Neural progenitor cell (in vitro differentiated cells): ENCODE measurements at places on chromosomes 11 and 22. TPM values are rescaled to one million over a fixed set of nuclear protein-coding genes. Genes with fewer than 3 reads are reported as not detected.

Gene MMP13
- total RNA-seq, result not detected in 2 replicates

Gene CD248
- 0.62 and 0.99 TPM in 2 replicates for total RNA-seq

Gene BIK
- total RNA-seq, result 1.6 and 2.2 TPM in 2 replicates

Gene FJX1
- total RNA-seq, result 53.3 and 155 TPM in 2 replicates

Gene PGA3
- 0.28 TPM in 1 of 2 replicates, not detected in the other for total RNA-seq

Gene NXPE1
- total RNA-seq, result not detected in 2 replicates

Gene OR51B2
- total RNA-seq, result 0.40 TPM in 1 of 2 replicates, not detected in the other

Gene TMEM179B
- total RNA-seq, result 24.5 and 40.4 TPM in 2 replicates

Gene WNT7B
- 1.8 and 3.5 TPM in 2 replicates for total RNA-seq

Gene UBQLN3
- total RNA-seq, result 0.37 and 0.39 TPM in 2 replicates

Gene POTEH
- total RNA-seq, result not detected in 2 replicates

Gene ZP1
- total RNA-seq, result not detected in 2 replicates

Gene SCN3B
- 0.12 TPM in 1 of 2 replicates, not detected in the other for total RNA-seq

Gene CSNK2A3
- total RNA-seq, result 1.7 and 5.9 TPM in 2 replicates

Gene CASP5
- not detected in 2 replicates for total RNA-seq

Gene LDLRAD3
- total RNA-seq, result 35.6 and 46.6 TPM in 2 replicates

Gene ZC3H12C
- 28.8 and 31.8 TPM in 2 replicates for total RNA-seq

Gene CCDC89
- total RNA-seq, result 0.31 TPM in 1 of 2 replicates, not detected in the other

Gene SDF2L1
- total RNA-seq, result 4.3 and 16.6 TPM in 2 replicates

Gene OR10G8
- total RNA-seq, result not detected in 2 replicates

Gene OR2AT4
- total RNA-seq, result 0.22 TPM in 1 of 2 replicates, not detected in the other

Gene TYMP
- 0.81 TPM in 1 of 2 replicates, not detected in the other for total RNA-seq

Gene KCTD17
- 17.5 and 44.1 TPM in 2 replicates for total RNA-seq

Gene NAP1L4
- 108 and 191 TPM in 2 replicates for total RNA-seq

Gene IGSF22
- 0.41 TPM in 1 of 2 replicates, not detected in the other for total RNA-seq

Gene SHISA8
- total RNA-seq, result not detected in 2 replicates

Gene USH1C
- total RNA-seq, result 0.24 and 0.56 TPM in 2 replicates

Gene DGAT2
- total RNA-seq, result 1.7 and 4.4 TPM in 2 replicates

Gene APOBEC3F
- total RNA-seq, result 0.45 and 2.8 TPM in 2 replicates

Gene MIAT
- 262 and 277 TPM in 2 replicates for total RNA-seq

Gene THY1
- 49.2 and 93.9 TPM in 2 replicates for total RNA-seq

Gene PATE4
- not detected in 2 replicates for total RNA-seq

Gene CALCA
- not detected in 2 replicates for total RNA-seq

Gene MOB2
- 8.0 and 17.6 TPM in 2 replicates for total RNA-seq

Gene OR4A16
- total RNA-seq, result not detected in 2 replicates

Gene HOATZ
- not detected in 2 replicates for total RNA-seq

Gene OR51B4
- total RNA-seq, result 0.22 TPM in 1 of 2 replicates, not detected in the other

Gene NXPE2
- total RNA-seq, result not detected in 2 replicates

Gene IFT27
- 31.7 and 37.1 TPM in 2 replicates for total RNA-seq

Gene CAPN5
- 7.4 and 9.6 TPM in 2 replicates for total RNA-seq

Gene OR51B5
- 0.22 TPM in 1 of 2 replicates, not detected in the other for total RNA-seq

Gene RHOG
- 5.9 and 19.9 TPM in 2 replicates for total RNA-seq

Gene IGSF9B
- 1.3 and 5.4 TPM in 2 replicates for total RNA-seq

Gene ASPHD2
- 9.3 and 12.7 TPM in 2 replicates for total RNA-seq

Gene CHRM4
- total RNA-seq, result 0.31 TPM in 1 of 2 replicates, not detected in the other
